ENCODE measurements at places on chromosomes 4 and X. TPM values are rescaled to one million over a fixed set of nuclear protein-coding genes. Genes with fewer than 3 reads are reported as not detected.

The AWAT2 gene
- total RNA-seq, result not detected

GRCh38 chr4:137794764-137795254 lies 262.5 kb upstream of the PCDH18 start:
- no peak for DNase-seq

DNA sequence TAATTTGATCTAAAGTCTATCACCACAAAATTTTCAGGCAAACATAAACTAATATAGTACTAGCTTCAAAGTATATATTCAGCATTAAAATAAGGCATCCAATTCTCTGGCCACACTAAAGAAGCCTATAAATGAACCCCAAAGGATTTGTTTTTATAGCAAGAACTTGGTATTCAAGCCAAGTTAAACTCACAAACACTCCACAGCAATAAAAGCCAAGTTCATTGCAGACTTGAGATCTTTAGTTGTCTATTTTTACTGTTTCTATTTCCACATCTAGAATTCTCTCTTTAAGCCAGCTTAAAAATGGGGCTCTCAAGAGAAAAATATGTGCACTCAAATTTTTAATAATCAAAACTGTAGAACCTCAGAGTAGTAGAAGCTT lies 51.1 kb downstream of the WDFY3 start:
- no peak for DNase-seq

The MAGEE2 gene
- total RNA-seq, result 4.4 TPM

GRCh38 chr4:48047421-48047844 lies 30.9 kb downstream of the NIPAL1 start:
- no peak for DNase-seq

The ANK2 gene
- total RNA-seq, result 648 TPM

DNA sequence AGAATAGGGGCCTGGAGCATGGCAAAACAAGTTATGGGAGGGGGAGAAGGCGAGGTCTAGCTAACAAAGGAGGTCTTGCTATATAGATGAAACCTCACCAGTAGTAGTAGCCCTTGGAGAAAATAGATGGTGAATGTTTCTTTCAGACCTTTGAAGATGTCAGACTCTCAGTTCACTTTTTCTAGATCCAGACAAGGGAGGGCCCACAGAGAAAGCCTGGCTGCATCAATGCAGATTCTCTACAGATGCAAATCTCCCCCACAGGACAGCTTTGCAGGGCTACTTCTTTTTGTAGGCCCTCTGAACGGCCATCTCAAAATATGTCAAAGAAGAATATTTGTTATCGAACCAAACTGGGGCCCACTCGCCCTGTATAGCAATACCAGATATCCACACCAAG lies 159.7 kb downstream of the ANK2 start:
- no peak for DNase-seq

- no peak for DNase-seq
These were observed 15.8 kb downstream of the DCUN1D4 start for GRCh38 chr4:51858605-51859202.

DNA sequence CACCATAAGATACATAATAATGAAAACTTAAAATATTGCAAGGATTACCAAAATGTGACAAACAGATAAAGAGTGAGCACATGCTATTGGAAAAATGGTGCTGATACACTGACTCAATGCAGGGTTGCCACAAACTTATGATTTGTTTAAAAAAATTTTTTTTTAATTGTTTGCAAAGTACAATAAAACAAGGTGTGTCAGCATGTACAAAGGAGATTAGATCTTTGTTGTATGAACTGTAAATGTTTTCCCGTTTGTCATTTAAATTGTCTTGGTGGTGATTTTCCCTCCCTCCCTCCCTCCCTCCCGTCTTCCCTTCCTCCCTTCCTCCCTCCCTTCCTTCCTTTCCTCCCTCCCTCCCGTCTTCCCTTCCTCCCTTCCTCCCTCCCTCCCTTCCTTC lies 31.4 kb downstream of the ANXA5 start:
- DNase-seq, result no peak

GRCh38 chrX:38220024-38220414 lies 652 bp downstream of the SRPX start:
- DNase-seq, result no peak

DNA sequence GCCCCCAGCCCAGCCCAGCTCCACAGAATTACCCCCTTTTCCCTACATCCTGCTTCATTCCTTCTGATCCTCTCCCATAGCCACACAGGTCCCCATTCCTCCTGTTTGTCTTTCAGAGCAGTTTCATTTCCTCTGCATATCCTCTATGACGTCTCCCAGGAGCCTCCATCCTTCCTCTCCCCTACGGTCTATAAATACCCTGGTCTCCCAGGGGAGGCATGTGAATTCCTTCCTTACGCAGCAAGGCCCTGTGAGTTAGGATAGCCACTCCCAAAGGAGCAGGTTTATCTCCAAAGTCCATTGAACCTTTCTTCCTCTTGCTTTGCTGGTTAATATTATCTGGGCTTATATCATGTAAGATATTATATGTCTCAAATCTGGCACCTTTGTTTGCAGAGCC lies 8.4 kb upstream of the APLN start:
- DNase-seq, result no peak

DNA sequence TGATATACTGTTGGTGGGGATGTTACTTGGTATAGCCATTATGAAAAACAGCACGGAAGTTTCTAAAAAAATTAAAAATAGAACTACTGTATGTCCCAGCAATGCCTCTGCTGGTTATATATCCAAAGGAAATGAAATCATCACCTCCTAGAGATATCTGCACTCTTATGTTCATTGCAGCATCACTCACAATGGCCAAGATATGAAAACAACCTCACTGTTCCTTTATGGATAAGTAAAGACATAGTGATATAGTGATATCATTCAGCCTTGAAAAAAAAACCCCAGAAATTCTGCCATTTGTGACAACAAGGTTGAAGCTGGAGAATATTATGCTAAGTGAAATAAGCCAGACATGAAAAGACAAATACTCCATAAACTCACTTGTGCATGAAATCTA lies 543.8 kb upstream of the SLIT2 start:
- DNase-seq, result no peak

DNA sequence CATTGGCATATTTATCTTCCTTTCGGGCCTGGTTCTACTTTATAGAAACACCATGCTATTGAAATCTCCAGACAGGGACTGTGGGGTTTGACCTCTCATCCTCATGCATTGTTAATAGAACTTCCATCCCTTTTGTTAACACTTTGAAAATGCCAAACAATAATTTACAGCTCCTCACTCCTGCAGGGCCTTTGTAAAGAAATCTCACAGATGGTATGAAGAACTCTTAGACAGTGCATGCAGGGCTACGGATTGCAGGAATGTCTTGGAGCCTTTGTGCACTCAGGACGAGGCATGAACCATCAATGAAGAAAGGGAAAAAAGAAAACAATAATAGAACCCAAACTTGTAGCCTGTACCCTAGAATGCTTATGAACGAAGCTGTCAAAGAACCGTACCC lies 92.8 kb upstream of the TMEM47 start:
- DNase-seq, result no peak

The ZNF711 gene
- total RNA-seq, result 127 TPM

DNA sequence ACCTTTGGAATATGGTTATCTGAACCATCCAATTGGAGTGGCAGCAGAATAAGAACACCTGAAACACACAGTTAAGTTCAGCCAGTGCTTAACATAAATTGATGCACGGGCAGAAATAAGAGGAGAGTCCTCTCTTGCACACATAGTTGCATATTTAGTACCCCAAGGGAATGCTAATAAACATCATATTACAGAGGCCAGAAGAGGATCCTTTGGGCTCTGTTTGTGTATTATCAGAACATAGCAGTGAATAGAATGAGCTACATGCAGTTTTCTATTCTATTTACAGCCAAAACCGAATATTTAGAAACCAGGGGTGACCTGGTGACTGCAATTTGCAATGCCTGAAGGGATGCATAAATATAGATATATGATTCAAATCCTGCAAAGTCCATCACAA lies 300.8 kb upstream of the GALNT7 start:
- DNase-seq, result no peak

The FGB gene
- 2.8 TPM for total RNA-seq

The HOPX gene
- total RNA-seq, result 79.2 TPM

GRCh38 chr4:5526080-5526846 lies 182.1 kb downstream of the EVC2 start:
- DNase-seq, result no peak

DNA sequence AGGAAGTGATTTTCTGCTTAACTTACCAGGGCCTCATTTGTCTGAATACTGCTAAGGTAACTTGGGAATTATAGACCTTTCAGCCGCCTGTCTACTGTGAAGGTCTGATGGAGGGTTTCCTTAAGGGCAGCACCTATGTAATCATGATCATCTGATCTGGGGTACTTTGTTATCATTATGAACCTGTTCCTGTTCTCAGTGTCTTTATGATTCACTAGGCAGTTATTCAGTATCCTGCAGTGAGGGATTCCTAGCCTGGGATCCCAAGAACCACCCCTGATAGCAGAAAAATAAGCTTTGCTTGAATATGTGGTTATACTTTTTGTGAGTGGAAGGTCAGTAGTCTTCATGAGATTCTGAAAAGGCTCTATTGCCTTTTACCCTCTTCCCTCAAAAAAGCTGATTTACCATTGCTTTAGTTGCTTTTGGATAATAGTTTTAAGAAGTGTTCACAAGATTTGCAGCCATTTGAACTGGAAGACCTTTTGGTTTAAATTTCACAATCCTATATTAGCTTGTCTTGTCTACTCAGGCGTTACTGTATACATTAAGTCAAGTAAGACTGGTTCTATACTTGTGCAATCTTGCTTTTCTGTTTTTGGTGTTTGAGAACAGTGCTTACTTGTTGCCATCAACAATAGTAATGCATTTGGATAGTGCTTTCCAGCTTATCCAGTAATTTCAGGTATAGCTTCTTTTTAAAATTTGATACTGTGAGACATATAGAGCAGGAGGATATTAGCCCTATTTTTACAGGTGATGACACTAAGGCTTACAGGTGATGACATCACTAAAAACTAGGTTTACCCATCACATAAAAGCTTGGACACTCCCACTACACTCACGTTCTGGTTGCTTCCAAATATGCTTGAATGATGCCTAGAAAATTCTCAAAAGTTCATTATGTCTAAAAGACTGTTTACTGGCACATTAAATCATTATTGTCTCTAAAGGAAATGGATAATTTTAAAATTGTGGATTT lies 60.0 kb downstream of the FHIP1A start:
- DNase-seq, result no peak

DNA sequence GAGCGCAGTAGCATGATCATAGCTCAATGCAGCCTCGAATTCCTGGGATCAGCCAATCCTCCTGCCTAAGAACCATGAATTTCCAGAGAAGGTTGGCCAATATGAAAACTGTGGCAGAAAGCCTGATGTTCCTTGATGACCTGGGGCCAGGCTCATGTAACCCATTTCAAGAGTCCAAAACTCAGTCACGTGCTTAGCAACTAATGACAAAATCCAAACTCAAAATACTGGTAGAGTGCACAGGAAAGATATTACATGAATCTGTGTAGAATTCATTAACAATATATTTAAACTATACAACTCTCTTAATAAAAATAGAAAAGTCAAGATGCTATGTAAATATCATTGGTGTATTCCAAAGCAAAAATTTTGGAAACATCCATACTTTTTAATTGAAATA lies 265.7 kb upstream of the NDST3 start:
- no peak for DNase-seq

The ZIC3 gene
- total RNA-seq, result 1.4 TPM

- no peak for DNase-seq
These were observed 120.8 kb downstream of the ZNF518B start for GRCh38 chr4:10336471-10336870.

- no peak for DNase-seq
These were observed 47.5 kb downstream of the SMC1A start for GRCh38 chrX:53374923-53375322.

DNA sequence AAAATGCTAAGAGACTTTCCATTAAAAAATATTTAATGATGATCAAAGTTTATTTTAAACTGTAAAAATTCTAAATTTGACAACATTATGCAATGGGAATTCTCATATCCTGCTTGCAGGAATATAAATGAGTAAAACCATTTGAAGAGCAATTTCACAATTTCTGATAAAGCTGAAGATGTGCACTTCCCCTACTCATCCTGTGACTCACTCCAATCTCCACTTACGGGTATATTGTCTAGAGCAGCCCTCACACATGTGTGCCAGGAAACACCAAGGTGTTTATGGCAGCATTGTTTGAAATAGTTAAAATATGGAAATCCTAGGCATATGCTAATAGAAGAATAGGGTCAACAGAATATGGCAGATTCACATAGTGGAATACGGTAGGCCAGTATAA lies 158.4 kb downstream of the PDHA2 start:
- DNase-seq, result no peak

The ITGB1BP2 gene
- total RNA-seq, result 0.78 TPM

GRCh38 chrX:137052643-137053235 lies 18.9 kb upstream of the GPR101 start:
- DNase-seq, result no peak

- no peak for DNase-seq
These were observed 2.4 kb upstream of the C4orf50 start for GRCh38 chr4:6020613-6021012.

DNA sequence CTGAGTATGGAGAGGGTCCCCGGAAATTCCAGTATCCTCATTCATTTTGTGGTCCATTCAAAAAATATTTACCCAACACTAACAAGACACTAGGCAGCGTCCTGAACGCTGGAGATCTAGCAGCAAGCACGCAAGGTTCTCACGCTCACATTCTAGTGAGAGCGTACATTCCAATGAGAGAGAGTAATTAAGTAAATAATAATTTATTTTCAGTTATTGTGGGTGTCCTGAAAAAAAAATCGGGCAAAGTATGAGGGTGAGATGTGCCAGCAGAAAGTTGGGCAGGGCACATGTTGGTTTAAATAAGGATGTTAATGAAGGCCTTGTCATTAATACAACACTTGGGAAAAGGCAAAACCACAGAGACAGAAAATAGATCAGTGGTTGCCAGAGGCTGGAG lies 4.0 kb upstream of the TMEM156 start:
- no peak for DNase-seq

The RGN gene
- 3.6 TPM for total RNA-seq

The EDA gene
- 5.5 TPM for total RNA-seq

DNA sequence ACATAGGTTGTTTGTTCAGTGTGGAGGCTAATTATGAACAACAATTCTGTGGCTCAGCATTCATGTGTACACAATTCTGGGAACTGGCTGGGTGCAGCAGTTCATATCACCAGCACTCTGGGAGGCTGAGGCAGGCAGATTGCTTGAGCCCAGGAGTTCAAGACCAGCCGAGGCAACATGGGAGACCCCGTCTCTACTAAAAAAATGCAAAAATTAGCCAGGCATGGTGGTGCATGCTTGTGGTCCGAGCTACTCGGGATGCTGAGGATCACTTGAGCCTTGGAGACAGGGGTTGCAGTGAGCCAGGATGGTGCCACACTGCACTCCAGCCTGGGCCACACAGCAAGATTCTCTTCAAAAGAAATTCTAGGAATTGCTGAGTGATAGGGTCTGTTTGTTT lies 4.5 kb upstream of the PPP2R2C start:
- DNase-seq, result no peak

The GAGE12F gene
- not detected for total RNA-seq

GRCh38 chr4:14259936-14260335 lies 632.4 kb upstream of the BOD1L1 start:
- DNase-seq, result no peak

The CT45A3 gene
- not detected for total RNA-seq

The IL2RG gene
- not detected for total RNA-seq
